ENCODE measurements at places on chromosomes 12 and 14.

- DNase-seq = no peak
These were observed 268.6 kb downstream of the BTG1 start for GRCh38 chr12:91877022-91877421.

DNA sequence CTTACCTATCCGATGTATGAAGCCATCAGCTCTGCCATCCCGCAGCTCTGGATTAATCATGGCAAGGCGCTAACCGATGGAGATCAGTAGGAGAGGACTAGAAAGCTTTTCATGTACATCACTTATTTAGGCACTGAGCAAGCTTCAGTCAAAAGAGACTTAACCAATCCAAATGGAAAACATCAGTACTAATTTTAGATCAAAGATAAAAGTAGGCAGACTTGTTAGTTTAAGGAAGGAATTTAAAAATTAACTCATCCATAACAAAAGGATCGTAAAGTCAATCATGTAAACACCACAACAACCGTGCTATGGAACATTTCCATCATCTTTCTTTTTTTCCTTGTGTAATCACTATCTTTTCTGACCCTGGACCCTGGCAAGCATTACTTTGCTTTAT, at the start of gene CLEC2A:
Gene CLEC2A (minus strand): TSS at position 101 of the 400 bp plus-strand sequence. CDS start 41 bp downstream, at position 60.
- no peak for DNase-seq

- no peak for DNase-seq
These were observed 43.9 kb upstream of the CTDSP2 start for GRCh38 chr12:57890191-57891115.

DNA sequence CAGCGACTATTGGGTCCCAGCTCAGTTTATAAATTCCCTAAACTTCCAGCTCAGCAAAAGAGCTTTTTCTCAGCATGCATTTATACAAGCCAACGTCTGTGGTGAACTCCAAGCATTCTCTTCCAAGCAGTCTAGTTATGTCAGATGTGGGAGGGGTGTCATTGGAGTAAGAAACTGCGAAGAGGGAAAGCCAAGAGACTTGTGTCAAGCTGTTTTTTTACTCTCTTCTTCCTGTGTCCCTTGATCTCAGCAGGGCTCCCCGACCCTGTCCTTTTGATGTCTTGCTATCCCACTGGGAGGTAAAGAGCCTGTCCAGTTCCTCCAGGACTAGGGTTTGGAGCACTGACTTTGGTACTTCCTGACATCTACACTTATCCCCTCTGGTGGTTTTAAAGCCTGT, 69.0 kb downstream of the PPM1H start:
- DNase-seq = no peak

- DNase-seq = no peak
These were observed 234.6 kb downstream of the PCNX1 start for GRCh38 chr14:71141701-71142374.

GRCh38 chr14:50447461-50447860, 50.8 kb upstream of the CDKL1 start:
- DNase-seq = no peak

GRCh38 chr14:59474172-59474571, 9.0 kb upstream of the GPR135 start:
- no peak for DNase-seq

DNA sequence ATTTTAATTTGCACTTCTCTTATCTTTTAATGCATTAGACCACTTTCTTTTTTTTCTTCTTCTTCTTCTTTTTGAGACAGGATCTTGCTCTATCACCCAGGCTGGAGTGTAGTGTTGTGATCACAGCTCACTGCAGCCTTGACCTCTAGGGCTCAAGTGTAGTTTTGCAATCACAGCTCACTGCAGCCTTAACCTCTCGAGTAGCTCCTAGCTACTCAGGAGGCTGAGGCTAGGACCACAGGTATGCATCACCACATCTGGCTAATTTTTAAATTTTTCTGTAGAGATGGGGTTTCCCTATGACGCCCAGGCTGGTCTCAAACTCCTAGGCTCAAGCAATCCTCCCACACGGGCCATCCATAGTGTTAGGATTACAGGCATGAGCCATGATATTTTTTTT, 12.7 kb downstream of the TMED8 start:
- DNase-seq = no peak

DNA sequence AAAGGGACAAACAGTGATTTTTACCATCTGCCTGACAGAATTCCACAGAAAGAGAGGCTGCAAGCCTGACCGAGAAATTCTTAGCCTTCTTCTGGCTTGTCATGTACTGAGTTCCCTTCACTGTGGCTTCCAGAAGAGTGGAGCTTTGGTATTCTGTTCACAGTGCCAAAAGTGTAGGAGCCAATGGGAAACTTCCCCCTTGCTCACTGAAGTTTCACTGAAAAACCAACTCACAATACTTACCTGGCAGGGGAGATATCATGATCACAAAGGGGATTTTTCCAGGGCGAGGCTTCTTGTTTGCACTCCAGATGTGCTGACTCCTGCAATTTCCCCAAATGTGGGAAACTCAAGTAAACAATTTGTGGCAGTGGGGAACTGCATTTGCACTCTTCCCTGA, 31.7 kb upstream of the MMP19 start:
- DNase-seq = no peak

- DNase-seq = no peak
These were observed 9.6 kb downstream of the TSHR start for GRCh38 chr14:80965037-80965436.

- DNase-seq = no peak
These were observed 685 bp upstream of the SERPINA1 start for GRCh38 chr14:94389104-94389469.

DNA sequence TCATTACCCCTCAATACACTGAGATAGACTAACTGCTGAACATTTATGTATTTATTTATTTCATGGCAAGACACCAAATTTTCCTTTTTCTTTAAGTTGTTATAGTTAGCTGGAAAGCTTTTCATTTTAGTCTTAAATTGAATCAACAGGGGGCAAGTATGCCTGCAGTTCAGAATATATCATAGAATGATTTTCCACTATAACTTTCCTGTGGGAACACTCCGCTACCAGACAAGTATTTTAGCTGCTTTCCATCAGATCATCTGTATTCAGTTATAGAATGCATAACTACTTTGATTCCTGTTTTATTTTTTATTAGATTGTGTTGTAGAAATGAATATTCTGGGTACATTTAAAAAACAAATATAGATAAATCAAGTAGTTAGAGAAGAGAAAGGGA, 102.0 kb downstream of the SLC6A15 start:
- DNase-seq = no peak

GRCh38 chr12:24848941-24849477, 99.9 kb downstream of the BCAT1 start:
- no peak for DNase-seq
